NCI-H524 (cell line): ENCODE measurements at places on chromosomes 7 and 10.

DNA sequence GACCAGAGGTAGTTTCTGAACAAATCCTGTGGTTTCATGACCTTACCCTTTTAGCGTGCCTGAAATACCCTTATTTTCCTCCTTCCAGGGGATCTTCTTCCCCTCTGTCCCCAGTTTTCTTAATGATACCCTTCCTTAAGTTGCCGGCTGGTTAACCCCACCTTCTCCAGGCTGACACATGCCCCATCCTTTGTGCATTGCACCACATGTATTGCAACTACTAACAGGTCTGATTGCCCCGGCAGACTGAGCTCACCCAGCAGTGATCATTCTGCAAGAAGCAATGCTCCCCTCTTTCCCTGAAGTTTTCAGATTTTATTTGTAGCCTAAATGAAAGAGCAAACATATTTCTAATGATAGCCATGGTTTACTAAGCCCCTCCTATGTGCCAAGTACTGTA lies 108.2 kb downstream of the HIP1 start:
- no peak for DNase-seq

- DNase-seq = no peak
Observed at GRCh38 chr7:25845464-25845863, 306.5 kb upstream of the NFE2L3 start.

- DNase-seq = no peak
Observed at GRCh38 chr7:98251231-98251600, 816 bp downstream of the TECPR1 start.

- DNase-seq = no peak
Observed at GRCh38 chr10:108556186-108556585, 1367.1 kb downstream of the XPNPEP1 start.

DNA sequence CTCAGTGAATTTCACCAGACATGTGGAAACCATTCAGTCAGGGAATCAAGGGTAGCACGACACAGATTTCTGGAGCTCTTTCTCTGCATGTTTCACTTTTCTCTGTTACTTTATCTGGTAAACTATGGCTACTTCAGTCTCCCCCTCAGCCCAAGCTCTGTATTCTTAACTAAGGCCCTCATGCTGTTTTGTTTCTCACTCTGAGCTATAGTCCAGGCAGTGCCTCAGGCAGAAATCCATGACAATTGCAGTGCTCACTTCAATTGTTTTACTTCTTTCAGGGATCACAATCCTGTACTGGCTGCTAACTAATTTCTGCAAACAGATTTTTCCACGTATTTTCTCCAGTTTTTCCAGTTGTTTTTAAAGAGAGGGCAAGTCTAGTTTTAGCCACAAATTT lies 1599.9 kb upstream of the LRRTM3 start:
- no peak for DNase-seq

DNA sequence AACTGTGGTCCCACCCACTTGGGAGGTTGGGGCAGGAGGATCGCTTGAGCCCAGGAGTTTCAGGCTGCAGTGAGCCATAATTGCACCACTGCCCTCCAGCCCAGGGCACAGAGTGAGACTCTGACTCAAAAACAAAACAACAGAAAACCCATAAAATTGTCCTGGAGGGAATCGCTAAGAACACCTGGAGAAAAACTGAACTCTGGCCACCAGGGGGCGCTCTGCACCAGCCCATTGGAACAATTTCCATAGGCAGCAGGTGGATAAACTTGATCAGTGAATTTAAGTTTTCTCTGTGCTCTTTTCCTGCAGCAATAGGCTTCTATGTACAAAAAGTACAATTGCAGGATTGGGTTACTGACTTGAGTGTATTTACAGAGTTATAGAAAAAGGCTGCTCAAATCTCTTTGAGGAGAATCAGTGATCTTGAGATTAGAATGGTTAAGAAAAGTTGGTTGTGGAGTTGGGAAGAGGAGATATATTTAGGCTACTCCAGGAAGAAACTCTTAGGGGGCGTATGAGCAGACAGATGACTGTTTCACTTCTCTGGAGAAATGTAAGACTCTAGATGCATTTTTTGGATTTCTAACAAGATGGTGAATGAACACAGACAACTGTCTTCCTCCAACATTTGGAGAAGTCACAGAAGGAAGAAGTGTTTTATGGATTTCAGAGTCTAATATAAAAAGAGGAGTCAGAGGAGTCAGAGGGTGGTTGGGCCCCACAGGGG lies 274.9 kb upstream of the GALNT17 start:
- peak; percentile 77 for DNase-seq

DNA sequence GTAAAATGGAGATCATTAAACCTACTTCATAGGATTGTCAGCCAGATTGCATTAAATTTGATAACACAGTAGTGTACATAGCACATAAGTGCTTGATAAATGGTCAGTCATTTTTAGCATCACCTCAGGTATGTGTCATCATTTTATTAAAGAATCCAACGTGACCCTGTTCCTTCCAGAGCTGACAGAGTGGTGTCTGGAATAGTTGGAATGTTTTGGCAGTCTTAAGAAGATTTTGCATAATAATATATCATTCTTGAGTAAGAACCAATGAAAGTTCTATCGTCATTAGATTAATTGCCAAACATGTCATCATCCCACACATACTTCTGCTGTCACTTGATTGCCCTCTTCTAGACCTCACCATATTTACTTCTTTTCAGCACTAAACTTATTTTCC lies 451.4 kb upstream of the POM121L12 start:
- no peak for DNase-seq

- DNase-seq = no peak
Observed at GRCh38 chr7:3094701-3095445, 51.2 kb upstream of the CARD11 start.

GRCh38 chr7:48183370-48183743 lies 12.1 kb downstream of the ABCA13 start:
- peak; percentile 63 for DNase-seq

GRCh38 chr7:142789441-142789840 lies 18.7 kb downstream of the PRSS2 start:
- no peak for DNase-seq

DNA sequence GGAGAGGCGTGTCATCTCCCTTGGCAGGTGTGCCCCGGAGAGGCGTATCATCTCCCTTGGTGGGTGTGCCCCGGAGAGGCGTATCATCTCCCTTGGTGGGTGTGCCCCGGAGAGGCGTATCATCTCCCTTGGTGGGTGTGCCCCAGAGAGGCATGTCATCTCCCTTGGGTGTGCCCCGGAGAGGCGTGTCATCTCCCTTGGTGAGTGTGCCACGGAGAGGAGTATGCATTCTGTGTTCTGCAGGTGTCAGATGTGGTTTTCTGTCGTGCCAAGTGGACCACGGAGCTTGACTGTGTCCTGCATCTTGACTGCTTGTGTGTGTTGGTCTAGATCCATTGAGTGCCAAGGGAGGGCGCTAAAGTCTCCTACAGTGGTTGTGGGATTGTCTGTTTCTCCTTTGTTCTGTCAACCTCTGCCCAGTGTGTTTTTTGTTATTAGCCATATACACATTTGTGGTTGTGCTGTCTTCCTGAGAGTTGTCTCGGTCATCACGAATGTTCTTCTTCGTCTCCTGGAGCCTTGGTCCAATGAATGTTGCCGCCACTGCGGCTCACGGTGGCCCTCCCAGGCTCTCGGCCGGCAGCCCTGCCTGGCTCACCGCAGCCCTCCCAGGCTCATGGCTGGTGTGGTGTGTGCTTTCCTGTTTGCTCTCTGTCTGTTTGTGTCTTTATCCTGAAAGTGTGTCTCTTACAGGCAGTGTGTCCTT lies 96.8 kb downstream of the INPP5A start:
- DNase-seq = no peak

DNA sequence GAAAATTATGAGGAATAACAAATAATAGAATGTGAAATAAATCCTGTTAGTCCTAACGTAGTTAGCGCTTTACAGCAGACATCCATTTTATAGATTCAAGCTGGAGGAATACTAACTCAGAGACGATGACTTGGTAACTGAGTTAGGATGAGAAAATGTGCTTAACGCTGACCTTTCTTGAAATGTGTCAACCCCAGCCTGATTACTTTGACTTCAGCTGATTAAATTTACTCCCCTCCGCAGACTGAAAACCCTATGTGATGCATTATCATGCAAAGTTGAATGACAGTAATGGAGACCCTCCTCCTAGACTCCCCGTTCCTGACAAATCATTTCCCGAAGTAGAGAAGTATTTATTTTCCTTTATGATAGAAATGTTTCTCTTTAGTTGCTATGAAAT lies 54.5 kb downstream of the WDFY4 start:
- no peak for DNase-seq

DNA sequence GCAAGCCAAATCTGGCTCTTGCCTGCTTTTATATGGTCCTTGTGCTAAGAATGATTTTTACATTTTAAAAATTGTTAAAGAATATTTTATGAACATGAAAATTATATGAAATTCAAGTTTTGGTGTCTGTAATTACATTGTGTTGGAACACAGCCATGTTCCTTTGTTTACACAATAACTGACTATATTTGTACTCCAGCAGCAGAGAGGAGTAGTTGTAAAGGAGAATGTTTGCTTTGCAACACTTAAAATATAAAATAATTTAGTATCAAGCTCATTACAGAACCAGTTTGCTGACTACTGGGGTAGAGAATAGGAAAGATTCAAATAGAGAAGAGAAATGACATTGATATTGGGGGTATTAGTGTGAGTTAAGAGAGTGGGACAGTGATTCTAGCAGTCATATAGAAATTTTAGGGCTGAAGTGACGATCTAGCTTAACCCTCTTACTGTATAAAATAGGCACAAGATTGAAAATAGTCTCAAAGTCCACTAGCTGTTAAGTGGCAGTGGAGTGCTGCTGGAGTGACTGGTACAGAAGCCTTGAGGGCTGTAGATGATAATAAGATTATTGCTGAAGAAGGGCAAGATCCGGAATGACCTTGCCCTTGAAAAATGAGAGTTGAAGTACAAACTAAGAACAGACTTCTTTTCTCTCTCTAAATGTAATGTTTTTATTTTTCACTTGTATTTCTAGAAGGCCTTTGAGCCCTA lies 28.2 kb downstream of the SGPL1 start:
- no peak for DNase-seq

GRCh38 chr7:39973801-39974200 lies 23.7 kb downstream of the CDK13 start:
- no peak for DNase-seq

- DNase-seq = no peak
Observed at GRCh38 chr10:132783165-132783939, 2.6 kb downstream of the NKX6-2 start.

DNA sequence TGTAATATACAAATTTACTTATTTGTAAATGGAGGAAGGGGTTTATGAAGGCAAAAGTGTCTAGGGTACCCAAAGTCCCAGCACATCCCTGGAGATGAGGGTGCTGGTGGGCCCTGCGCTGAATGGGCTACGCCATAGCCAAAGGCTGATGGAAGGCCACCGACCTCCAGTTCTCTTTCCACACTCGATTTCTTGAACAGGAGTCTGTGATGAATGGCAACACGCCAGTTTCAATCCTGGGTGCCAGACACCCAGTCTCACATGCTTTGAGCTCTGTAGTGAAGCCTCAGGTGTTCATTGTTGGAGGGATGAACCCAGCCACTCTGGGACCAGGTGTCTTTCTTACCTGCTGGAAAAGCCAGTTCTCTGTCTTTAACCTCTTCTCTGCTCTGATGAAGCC lies 752 bp downstream of the LRMDA start:
- no peak for DNase-seq

- DNase-seq = peak; percentile 15
Observed at GRCh38 chr10:75293446-75293820, 57.7 kb upstream of the COMTD1 start.

- DNase-seq = no peak
Observed at GRCh38 chr10:127990846-127991542, 84.1 kb downstream of the PTPRE start.

DNA sequence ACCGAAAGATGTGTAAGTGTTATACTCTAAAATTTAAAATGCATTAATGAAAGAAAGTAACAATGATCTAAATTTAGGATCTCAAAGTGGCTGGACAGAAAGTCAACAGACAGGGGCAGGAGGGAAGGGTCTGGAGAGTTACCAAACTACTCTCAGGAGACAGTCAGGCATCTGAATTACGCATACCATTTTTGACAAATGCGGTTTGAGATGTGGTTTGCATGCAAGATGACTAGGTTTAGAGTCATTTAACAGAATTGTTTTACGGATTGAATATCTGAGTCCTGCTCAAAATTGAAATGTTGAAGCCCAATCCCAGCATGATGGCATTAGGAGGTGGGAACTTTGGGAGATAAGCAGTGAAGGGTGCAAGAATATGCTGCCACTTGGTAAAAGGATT lies 314.1 kb downstream of the WDR11 start:
- DNase-seq = no peak

DNA sequence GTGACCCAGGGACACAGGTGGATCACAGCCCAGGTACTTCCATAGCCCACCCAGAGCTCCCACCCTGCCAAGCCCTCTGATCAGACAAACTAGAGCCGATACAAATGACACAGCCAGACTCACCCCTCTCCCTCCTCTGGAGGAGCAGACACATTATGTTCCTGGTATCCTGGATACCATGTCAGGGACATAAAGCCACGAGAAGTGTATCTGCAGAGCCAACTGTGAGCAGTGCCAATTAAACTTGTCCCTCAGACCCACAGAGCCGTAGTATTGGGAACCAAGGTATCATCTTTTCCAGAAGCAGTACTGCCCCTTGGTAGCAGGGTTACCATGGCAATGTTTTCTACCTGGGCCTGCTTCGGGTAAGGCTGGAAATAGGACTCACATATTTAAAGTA lies 47.3 kb upstream of the CPXM2 start:
- DNase-seq = no peak

DNA sequence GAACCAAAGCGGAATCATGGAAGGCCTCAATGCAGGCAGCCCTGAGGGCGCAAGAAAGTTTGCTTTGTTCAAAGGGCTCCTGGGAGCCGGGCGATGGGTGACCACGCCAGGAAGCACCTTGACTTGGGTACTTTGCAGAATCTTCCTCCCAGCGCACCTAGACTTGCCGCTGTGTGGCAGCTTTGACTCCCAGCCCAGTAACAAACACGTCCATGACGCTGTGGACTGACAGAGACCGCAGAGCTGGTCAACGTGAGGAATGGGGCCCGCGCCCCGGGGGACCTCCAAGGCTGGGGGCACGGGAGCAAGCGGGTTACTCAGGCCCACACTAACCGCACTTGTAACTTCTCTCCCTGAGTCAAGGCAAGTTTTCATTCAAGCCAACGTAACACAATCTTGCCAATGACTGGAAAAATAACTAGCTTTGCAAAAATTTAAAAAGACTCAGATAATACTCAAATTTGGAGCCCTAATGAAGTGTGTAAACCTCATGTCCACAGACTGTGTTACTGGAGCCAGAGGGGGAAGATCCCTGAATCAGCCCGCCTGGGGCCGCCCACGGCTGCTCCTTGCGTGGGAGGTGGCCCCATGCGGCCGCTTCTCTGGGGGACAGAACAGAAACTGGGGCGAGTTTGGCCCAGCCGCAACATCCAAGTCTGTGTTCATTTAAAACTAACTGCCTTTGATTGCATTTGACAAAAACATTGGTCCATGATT lies 130.8 kb downstream of the DNAJB6 start:
- no peak for DNase-seq

GRCh38 chr7:33495207-33495606 lies 365.8 kb downstream of the BBS9 start:
- no peak for DNase-seq

DNA sequence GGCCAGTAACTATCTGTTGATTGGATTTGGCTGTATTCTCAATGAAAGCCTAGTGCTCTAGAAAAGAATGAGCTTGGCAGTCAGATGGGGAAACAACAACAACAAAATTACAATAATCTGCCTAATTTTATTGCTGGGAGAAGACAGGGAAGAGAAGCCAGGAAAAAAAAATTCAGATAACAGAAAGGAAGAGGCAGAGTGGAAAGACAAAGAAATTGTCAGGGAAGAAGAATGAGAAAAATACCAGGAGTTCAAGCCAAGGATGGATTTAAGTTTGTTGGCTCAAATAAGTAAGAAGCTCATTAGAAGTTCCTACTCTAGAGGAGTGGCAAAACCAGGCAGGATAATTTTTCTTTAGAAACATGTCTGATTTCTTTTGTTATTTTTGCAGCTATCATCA lies 45.9 kb upstream of the PRKG1 start:
- DNase-seq = no peak
